ENCODE measurements at places on chromosomes 2 and 18.

- DNase-seq, result no peak
Observed at GRCh38 chr18:27382567-27383216, 197.6 kb upstream of the CHST9 start.

- DNase-seq, result no peak
Observed at GRCh38 chr2:201219328-201220096, 36.6 kb downstream of the CASP10 start.

DNA sequence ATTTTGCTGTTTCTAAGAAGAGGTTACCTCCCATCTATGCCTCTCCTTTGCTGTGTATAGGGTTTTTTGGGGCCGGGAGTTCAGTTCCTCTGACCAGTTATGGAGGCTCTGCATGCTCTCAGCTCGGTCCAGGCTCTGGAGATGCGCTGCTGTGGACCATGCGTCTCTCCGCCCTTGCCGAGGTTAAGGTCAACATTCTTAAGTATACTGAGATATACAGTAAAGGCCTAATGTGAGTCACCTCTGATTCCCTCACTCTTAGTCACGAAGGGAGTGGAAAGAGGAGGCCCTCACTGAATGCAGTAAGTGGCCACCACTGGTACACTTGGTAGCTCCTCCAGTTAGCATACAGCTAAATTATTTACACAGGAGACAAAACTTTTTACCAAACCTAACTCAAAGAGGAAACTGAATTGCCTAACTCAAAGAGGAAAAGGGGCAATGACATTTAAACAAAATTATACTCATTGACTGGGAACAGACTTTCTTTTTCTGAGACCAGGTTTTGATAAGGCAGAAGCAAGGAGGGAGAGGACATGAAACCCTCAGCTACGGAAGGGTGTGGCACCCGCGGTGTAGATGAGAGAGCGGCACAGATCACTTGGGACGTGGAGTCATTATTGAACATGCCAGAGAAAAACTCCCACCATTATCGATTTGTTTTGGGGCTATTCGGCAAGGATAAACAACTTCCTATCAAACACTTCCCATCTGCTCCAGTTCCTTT lies 98.7 kb downstream of the COPS8 start:
- DNase-seq, result no peak

GRCh38 chr2:14720319-14720718 lies 87.8 kb downstream of the LRATD1 start:
- DNase-seq, result no peak

DNA sequence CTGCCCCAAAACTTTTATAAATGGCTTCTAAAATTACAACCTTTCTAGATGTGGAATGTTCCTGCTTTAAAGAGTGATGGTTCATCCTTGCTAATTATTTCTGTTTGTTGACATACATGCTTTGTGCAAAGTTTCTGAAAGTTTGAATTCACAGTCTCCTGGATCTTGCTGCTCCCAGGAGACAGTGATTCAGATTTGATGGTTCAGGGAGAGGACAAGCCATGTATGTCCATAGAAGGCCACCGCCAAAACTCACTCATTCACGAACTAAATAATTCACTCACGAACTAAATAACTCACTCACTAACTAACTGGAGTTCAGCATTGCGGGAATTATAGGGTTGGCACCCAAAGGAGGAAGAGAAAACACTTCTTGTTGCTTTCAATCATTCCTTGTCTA lies 416.5 kb upstream of the ZEB2 start:
- DNase-seq, result no peak

DNA sequence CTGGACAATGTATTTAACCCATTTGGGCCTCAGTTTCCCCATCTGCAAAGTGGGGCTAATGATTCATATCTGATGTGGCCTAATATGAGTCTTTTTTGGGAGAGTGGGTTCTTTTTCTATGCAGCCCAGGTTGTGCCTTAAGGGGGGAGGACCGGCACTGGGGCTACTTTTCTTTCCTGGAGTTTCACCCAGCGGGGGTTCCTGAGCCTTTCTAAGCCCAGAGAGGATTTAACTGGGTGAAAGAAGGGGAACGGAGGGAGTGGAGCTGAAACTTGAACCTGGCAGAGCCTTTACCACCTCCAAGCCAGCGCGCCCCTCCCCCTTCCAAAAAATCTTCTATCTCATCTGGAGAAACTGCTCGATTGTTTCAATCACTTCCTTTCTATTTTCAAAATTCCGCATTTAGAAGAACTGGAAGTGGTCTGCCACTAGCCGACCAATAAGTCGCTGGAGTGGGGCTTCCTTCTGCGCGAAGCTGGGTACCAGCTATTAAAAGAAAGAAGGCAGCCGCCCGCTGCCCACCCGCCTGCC lies 205.0 kb upstream of the SMAD2 start:
- DNase-seq, result no peak

GRCh38 chr18:61618816-61619215 lies 274.0 kb downstream of the RNF152 start:
- no peak for DNase-seq

- DNase-seq, result peak; percentile 92
Observed at GRCh38 chr2:39127973-39128372, 7.1 kb upstream of the SOS1 start.

GRCh38 chr18:31723990-31724711 lies 36.5 kb downstream of the SLC25A52 start:
- DNase-seq, result no peak

DNA sequence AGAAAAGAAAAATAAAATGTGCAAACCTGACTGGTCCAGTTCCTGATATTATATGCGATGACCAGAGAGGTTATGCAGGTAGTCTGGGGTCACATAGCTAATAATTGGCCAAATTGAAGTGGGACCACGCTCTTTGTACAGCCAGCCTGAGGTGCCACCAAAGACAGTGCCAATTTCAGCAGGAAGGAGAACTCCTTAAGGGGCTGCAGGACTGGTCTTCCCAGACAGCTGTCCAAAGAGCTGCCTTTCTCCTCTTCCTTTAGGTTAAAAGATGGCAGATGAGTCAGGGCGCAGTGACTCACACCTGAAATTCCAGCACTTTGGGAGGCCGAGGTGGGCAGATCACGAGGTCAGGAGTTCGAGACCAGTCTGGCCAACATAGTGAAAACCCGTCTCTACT lies 95.5 kb downstream of the ACKR3 start:
- DNase-seq, result no peak

DNA sequence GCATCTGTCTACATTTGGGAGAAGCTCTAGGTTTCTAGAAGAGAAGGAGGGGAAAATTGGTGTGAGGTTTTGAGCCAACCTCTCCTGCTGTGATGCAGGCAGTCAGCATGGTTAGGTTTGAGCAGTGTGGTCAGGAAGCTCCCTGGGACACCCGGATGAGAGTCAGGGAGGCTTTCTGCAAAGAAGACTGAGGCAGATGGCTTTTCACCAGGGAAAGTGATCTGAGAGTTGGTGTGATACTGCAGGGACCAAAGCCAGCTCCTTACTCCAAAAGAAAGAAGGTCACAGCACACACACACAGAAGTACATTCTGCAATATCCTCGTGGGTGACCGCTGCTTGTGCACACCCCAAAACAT lies 75.8 kb upstream of the BCL11A start:
- DNase-seq, result no peak

DNA sequence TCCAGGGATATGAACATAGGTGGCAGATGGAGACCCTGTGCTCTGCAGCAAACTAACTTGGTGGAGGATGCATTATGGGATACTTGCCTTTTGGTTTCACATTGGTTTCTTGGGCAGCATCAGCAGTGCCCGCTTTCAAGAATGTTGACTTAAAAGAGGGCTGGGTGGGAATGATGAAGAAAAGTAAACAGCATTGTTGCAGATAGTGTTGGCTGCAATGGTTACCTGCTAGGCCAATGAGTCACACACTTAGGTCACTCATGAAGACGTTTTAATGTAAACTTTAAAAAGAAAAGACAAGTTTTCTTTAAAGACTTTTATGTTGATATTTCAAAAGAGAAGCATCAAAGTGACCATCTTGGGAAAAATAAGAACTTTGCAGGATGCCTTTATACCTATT lies 26.1 kb upstream of the FAM237A start:
- no peak for DNase-seq

DNA sequence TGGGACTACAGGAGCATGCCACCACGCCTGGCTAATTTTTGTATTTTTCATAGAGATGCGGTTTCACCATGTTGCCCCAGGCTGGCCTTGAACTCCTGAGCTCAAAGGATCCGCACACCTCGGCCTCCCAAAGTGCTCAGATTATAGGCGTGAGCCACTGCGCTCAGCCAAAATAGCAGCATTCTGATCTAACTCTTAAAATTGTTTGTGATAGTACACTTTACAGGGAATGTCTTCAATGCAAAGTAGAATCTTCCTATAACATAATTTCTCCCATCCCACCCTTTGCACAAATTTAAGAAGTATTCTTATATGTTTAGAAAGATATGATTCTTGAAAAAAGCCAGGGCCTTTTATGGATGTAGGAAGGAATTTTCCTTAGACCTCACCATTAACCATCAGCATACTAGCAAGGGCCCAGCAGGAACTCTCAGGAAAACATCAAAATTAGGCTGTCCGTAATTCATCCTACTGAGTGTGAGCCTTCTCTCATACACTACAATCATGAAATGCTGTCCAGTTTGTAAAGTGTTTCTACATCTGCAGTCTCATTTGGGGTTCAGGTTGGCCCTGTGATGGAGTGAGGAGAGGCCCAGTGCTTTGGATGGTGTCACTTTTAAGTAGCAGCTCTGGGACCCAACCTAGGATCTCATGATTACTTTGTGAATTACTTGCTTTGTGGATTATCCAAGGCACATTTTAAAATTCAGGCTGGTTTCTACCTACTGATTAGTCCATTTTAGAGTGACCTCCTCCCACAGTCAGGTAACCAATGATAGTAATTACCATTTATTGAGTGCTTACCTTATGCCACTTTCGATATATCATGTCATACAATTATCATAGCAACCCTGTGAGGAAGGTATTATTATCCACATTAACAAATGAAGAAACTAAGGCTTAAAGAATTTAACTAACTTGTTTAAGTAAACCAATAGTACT lies 37.5 kb upstream of the DLX1 start:
- DNase-seq, result no peak

- DNase-seq, result no peak
Observed at GRCh38 chr2:69132960-69133590, 120.1 kb downstream of the ANTXR1 start.

GRCh38 chr2:13550285-13551231 lies 833.8 kb downstream of the TRIB2 start:
- no peak for DNase-seq

GRCh38 chr2:20660506-20661420 lies 6.2 kb upstream of the GDF7 start:
- DNase-seq, result no peak

GRCh38 chr2:239326831-239327535 lies 73.8 kb downstream of the HDAC4 start:
- DNase-seq, result peak; percentile 89

DNA sequence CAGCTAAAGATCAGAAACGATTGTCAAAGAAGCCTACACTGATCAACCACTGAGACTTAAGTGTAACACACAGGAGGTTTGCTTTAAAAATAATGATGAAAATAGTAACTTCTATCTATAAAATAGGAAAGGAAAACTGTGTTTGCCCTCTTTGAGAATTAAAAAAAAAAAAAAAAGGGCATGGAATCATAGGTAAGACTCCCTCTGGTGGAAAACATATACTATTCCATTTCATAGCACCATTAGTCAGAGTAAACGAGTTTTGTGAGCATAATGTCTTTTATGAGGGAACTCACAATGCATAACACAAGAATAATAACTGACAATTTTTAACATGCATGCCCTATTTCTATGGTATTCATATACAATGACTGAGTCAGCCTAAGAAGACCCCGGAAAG lies 36.3 kb downstream of the SLC35F5 start:
- no peak for DNase-seq

- no peak for DNase-seq
Observed at GRCh38 chr2:54983345-54984220, 66.7 kb downstream of the RTN4 start.

GRCh38 chr2:41782306-41783158 lies 265.3 kb upstream of the PKDCC start:
- peak; percentile 47 for DNase-seq

GRCh38 chr2:151840216-151841046 lies 12.2 kb upstream of the ARL5A start:
- peak; percentile 23 for DNase-seq

All from activated CD4-positive, alpha-beta T cell treated with anti-CD3 and anti-CD28 coated beads, Interleukin-2, Interleukin-6, amounts not matched to agents 100 ng/mL and 50 ng/mL, durations not matched to agents 16 hours and 8 hours (primary cell).